ENCODE measurements at places on chromosomes 4 and X. TPM values are rescaled to one million over a fixed set of nuclear protein-coding genes. Genes with fewer than 3 reads are reported as not detected.

Gene COX7B2
- total RNA-seq: not detected

Gene BMP15
- not detected for total RNA-seq

Gene GPC4
- 4.4 TPM for total RNA-seq

Gene GRID2
- total RNA-seq: 42.9 TPM

Gene SERTM2
- not detected for total RNA-seq

Gene F11
- not detected for total RNA-seq

Gene GYPA
- total RNA-seq: 1.6 TPM

Gene MGAT4D
- not detected for total RNA-seq

Gene EDA
- total RNA-seq: 4.7 TPM

Gene PF4V1
- not detected for total RNA-seq

Gene USP17L25
- total RNA-seq: not detected

All from parietal lobe (tissue), 2 donors.